NCI-H524 treated with DMSO at 0.1 percent for 48 hours (cell line): ENCODE measurements at places on chromosomes 5 and 9.
A peak's percentile ranks its signal among the peaks of the same experiment; 100 is the strongest.

DNA sequence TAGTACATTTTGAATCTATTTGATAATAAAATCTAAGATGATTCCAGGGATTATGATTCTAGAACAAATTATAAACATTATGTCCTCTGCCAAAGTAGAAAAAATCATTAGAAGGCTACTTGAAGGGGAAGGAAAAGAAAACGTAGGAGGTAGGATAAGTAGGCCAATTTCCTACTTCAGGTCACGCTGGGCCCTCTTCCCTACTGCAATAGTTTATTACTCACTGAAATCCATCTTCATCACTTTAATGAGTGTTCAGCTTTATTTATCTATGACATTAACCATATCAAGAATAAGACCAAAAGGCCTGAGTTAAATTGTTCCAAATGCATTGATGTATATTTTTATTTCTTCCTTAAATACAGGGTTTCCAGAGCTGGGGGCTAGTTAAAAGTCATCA lies 21.6 kb downstream of the SLC28A3 start:
- DNase-seq: no peak

DNA sequence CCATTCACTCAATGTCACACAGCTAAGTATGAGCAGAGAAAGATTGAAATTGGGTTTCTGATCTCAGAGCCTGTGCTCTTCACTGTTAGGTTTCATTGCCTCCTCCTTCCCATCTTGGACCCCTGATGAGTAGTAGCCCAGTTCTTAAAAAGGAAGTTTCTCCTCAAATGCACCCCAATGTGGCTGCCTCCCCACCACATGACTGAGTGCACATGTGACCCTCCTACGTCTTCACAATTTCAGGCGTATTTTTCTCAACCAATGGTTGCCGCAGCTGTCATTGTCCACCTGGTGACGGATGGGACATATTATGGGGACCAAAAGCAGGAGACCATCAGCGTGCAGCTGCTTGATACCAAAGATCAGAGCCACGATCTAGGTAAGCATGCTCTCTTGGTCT lies 178.5 kb downstream of the PAPPA start:
- DNase-seq: no peak

DNA sequence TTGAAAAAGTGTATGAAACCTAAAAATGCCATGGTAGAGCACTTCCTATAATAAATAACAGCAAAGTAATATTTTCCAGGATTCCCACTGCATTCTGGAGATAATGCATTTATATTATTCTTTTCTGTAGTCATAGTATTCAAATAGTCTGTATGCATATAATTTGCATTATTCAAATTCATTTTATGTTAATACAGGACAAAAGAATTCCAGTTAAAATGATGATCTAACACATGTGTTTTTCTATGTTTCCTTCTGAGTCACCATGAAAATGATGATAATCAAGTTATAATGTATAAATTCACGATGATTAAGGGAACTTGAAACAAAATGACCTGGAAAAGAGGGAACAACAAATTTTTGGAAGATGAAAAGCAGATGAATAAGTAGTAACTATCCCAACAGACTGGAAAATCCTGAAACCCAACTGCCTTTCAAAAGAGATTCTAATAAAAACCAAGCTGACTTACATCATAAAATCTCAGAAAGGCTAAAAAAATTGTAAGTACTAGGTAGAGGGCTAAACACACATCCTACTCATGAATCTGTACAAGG lies 358.6 kb upstream of the PAPPA start:
- DNase-seq: no peak

DNA sequence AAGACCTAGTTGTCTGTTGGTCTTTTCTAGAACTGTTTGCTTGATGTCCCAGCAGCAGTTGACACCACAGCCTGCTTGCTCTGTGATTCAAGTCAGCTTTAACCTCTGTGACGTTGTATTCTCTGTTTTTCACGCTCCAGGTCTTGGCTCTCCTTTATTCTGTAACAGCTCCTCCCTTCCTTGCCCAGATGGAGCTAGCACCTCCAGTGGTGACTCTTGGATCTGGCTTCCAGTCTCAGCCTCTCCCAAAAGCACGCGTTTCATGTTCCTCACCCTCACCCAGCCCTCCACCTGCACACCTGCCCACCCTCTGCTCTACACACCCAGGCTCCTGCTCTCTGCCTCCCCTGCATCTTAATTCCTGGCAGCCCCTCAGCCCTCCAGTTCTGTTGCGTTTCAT lies 50.6 kb downstream of the DMRT1 start:
- no peak for DNase-seq

GRCh38 chr9:5863092-5863746 lies 27.5 kb upstream of the MLANA start:
- no peak for DNase-seq

DNA sequence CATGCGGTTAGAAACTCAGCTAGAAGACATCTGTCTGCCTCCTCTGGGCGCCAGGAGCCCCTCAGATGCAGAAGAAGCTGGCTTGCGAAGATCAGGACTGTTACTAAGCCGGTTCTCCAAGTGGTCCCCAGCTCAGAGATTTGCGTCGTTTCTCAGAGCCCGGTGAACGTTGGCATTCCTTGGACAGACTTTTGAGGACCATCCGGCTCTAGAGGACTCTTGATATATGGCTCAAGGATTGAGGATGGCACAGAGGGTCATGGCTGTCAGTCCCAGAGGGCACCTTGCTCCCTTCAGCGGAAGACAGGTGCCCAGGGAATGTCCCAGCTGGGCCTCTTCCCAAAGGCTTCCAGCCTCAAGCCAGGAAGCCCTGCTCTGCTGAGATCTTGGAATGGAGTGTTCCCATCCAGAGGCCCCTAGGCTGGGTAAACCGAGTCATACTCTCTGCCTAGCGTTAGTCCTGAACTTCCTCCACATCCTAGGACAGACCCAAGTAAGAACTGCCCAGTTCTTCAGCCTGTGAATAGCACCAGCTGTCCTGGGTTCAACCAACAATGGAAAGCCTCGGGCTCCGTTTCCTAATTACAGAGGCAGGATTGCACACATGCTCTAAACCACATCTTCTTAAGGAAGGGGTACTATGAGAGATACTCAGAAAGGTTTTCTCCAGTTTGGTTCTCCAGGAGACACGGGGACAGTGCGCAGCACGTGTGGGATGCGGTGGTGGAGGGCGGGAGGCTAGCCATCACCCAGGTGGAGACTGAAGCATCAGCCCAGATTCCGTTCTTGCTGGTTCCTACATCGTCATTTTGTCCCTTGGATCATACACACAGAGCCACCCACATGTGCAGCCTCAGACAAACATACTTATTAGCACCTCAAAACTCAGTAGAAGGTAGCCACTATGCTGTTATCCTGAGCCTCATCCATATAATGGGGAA lies 51.4 kb downstream of the ZNF354C start:
- no peak for DNase-seq

DNA sequence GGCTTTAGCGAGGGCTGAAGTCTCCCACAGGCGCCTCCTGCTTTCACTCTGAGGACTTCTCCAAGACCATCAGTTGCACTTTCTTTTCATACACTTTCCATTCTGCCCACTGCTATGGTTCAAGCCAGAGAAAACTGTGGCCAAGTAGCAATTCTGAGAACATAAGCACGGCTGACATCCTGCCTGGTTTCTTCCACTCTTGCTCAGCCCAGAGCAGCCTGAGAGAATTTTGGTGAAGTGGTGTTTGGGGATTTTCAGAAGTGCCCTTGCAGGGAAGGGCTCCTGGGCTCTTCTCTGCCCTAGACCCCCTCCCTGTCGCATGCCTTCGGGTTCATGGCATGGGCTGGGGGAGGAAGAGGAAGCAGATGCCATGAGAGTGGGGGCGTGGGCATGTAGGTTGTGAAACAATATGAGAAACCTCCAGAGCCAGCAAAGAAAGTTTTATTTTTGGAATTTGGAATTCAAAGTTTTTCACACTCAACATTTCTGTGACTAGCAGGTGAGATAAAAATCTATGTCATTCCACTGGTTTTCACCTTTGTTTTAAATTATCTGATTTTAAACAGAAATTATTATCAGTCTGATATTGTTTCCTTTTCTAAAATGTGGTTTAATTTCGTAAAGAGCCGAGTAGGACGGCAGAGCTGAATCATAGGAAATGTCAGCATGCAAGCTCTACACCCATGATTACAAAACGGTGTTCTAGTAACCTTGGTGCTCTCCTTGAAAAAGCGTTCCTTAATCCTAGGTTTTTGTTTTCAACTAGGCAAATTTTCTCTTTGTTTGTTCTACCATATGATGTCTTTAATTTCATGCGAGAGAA lies 27.8 kb upstream of the TNFSF8 start:
- no peak for DNase-seq

DNA sequence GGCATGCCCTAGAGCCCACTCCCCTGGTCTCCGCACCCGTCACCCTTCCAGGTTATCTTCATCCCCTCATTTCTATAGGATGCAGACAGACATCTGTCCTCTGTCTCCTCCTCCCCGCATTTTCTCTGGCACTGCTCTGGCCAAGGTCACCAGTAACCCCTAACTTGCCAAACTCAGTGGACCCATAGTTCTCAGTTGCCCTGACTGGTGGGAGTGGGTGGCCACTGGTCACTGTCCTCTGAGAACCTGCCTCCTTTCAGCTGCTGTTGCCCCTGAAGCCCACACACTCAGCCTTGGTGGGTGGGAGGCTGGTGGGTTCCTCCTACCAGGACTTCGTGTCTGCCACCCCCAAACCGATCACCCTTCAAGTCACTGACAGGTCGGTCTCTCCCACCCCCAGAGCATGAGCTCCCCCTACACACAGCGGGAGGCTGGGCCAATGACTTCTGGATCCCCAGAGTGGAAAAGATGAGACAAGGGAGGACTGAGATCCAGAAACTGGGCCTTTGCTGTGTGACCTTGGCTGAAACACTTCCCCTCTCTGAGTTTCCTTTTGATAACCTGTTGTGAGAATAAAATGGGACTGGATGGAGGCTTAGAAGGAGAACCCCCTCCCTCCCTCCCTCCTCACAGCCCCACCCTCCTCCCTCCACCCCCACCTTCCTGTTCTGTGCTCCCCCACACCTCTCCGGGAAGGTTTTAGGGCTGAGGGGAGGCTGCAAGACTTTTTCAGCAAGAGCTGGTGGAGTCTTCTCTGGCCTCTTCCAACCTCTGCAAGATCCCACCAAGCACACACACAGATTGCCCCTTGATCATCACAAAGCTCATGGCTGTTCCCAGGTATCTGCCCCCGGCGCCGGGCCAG lies 2.4 kb upstream of the DBN1 start:
- DNase-seq: no peak

GRCh38 chr5:132258102-132259068 lies 889 bp downstream of the PDLIM4 start:
- DNase-seq: no peak

DNA sequence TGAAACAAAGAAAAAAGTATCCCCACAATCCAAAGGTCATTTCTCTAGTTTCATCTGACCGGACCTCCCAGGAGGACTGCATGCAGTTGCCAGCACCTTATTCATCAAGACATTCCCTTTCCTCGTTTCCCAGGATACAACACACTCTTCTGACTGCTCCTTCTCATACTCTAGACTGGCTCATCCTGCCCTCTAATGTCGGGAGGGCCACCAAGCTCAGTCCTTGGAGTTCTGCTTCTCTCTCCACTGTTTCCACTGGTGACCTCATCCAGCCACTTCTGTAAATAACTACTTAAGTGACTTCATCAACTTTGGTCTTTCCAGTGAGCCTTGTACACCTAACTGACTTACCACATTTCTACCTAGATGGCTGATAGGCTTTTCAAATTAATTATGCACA lies 179.1 kb downstream of the EPB41L4A start:
- DNase-seq: no peak

DNA sequence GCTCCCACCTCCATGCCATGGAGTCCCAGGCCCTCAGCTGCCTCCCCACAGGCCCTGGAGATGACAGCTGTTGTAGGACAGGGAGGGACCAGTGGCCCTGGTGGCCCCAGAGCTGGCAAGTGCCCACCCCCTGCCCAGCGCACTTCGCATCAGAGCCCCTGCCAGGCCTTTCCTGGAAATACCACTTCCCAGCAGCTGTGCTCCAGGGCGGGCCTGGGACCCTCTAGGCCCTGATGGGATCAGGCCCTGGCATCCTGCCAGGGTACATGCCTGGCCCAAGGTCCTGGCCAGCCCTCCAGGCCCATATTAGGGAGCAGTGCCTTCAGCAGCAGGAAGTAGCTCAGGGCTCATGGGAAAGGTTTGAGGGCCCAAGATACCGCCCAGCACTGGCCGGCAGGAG lies 2.5 kb downstream of the KCNT1 start:
- DNase-seq: no peak

DNA sequence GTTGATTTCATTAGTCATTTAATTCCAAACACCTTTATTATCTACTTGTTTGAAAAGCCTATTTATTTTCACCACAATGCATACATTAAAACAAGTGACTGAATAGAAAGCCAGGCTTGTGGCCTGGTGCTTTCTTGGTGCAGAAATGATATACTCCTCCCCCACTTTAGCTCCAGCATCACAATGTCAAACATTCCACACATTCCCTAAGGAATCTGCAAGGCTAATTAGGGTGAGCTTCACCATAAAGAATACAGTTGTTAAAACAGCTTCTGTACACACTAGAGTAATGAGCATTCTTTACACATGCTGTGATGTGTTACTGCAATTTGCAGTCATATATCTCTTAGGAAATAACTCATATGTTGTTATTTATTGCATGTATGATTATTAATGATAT lies 705.7 kb downstream of the CETN3 start:
- DNase-seq: no peak

GRCh38 chr5:154588091-154588774 lies 110.2 kb upstream of the HAND1 start:
- no peak for DNase-seq

GRCh38 chr9:33434317-33435105 lies 12.9 kb downstream of the AQP3 start:
- no peak for DNase-seq

DNA sequence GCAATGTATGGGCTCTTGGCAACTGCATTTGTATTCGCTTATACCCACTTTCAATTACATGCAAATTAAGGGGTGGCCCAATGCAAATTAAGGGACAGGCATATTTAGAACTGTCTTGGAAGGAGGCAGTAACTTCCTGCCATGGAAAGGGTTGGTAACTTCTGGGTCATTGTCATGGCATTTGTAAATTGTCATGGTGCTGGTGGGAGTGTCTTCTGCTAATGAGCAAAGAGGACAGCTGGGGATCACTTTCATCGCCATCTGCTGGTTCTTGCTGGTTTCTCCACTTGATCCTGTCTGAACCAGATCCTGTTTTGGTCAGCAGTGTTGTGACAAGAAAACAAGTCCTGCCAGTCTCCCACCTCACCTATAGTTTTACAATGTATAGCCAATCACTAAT lies 23.3 kb upstream of the UGT3A2 start:
- DNase-seq: peak; percentile 68

- DNase-seq: no peak
These were observed 18.0 kb upstream of the FABP6 start for GRCh38 chr5:160211352-160211751.

GRCh38 chr5:155866971-155867370 lies 460.0 kb upstream of the SGCD start:
- no peak for DNase-seq
